ENCODE measurements at places on chromosomes 3 and 15. TPM values are rescaled to one million over a fixed set of nuclear protein-coding genes. Genes with fewer than 3 reads are reported as not detected.

GRCh38 chr3:173395073-173395411 is 2.5 kb upstream of the NLGN1 start:
- DNase-seq: peak; percentile 74

- DNase-seq: peak; percentile 43
Measured at GRCh38 chr3:16494814-16495431, 18.6 kb downstream of the RFTN1 start.

The AHSG gene
- not detected for total RNA-seq

DNA sequence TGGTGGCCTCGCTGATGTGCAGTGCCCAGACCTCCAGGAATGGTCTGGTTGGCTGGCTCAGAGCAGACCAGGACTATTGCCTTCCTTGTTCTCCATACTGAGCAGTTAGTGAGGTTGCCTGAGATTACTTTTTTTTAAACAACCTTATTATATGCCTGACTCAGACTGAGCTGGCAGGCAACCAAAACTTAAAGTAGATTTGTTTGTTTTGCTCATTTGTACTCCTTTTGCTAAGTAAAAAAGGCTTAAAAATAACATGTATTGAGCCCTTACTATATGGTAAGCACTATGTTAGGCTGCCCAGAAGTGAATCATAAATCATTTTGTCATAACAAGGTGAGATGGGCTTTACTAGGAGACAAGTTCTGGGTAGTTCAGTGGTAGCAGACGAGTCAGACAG is 92.4 kb downstream of the GHSR start:
- peak; percentile 82 for DNase-seq

DNA sequence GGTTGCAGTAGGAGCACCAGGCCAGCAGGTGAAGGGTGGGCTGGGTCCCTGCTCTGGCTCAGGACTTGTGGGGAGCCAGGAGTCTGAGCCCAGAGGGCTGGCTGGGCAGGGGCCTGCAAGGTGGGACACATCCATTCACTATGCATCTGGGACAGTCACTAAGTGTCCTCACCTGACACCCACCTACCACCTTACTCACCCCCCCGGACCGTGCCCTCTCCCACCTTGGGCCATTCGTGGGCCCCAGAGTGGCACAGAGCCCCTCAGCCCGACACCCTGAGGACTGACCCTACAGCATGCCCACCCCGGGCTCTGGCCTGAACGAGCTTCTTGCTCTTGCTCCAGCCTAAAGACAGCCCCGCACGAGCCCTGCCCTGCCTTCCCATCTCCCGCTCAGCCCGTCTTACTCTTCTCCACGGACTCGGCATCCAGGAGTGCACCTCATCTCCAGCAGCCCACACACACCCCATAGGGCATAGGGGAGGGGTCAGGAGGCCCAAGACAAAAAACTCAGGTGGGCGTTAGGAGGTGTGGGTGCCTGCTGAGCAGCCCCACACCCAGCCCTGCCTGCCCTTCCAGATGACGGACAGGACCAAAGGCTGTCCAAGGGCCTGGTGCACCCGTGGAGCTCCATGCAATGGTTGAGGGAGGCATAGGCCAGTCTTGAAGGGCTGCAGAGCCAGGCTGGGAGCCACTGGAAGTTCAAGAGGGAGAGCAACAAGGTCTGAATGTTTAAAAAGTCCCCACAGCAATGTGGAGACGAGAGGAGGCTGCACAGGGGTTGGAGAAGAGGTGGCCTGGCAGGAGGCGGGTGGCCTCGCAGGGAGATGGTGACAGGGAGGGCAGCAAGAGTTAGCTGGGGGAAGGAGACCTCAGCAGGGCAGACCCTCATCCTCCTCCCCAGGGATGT is 27.0 kb downstream of the PTH1R start:
- no peak for DNase-seq

DNA sequence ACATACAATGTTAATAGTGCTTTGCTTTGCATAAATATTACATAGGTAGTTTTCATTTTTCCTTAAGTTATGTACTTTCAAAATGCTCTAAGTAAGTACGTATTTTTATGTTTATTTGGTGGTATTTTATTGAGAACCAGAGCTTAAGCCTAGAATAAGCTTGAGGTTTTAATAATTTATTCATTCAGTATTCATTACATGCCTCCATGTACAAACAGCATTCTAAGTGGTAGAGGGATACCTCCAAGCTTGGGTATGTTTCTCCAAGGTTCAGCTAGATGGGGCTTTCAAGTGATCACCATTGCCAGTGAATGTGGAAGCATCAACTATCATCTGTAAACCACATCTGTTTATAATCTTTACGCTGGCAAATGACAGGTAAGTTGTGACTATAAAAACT is 52.3 kb downstream of the PEAK1 start:
- no peak for DNase-seq

DNA sequence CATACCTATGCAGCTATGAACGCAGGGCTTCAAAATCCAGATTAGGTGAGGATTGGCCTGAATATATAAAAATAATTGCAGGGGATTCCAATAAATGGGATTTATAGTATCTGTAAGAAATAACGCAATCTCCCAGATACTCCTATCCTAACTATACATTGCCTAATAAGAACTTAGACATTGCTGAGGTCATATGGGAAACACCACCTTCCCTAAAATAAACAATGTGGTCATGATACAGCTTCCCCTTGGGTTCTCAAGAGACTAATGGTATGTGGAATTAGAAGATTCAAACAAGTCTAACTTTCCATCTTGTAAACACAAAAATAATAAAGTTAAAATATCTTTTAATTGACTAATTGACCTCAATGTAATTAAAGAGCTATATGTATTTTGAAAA is 28.2 kb downstream of the UBE3A start:
- no peak for DNase-seq

GRCh38 chr3:68988740-68989139 is 24.7 kb downstream of the EOGT start:
- no peak for DNase-seq

The CHRM5 gene
- 0.02 TPM for total RNA-seq

The GOLGA8J gene
- 0.40 TPM for total RNA-seq

The ISLR2 gene
- not detected for total RNA-seq

- DNase-seq: no peak
Measured at GRCh38 chr3:152156880-152157279, 111.8 kb upstream of the MBNL1 start.

GRCh38 chr3:73787620-73788019 is 162.9 kb upstream of the PDZRN3 start:
- no peak for DNase-seq

DNA sequence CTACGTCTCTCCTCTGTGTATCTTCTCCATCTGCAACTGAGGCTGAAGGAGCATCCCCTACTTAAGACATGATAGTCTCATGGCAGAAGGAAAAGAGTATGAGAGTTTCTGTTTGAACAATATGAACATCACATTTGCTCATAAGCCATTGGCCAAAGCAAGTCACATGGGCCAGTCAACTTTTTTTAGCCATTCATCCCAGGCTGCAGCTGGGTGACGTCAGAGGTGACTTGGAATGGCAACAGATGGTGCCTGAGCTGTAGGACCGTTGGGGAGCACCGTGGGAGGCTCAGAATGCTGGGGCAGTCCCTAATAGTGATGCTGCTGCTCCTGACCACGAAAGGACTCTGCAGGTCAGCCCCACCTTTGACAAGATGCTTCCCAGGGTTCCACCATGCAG is 58.7 kb downstream of the CRTC3 start:
- DNase-seq: peak; percentile 69

The KNG1 gene
- total RNA-seq: not detected

The SLC2A2 gene
- total RNA-seq: 0.07 TPM

DNA sequence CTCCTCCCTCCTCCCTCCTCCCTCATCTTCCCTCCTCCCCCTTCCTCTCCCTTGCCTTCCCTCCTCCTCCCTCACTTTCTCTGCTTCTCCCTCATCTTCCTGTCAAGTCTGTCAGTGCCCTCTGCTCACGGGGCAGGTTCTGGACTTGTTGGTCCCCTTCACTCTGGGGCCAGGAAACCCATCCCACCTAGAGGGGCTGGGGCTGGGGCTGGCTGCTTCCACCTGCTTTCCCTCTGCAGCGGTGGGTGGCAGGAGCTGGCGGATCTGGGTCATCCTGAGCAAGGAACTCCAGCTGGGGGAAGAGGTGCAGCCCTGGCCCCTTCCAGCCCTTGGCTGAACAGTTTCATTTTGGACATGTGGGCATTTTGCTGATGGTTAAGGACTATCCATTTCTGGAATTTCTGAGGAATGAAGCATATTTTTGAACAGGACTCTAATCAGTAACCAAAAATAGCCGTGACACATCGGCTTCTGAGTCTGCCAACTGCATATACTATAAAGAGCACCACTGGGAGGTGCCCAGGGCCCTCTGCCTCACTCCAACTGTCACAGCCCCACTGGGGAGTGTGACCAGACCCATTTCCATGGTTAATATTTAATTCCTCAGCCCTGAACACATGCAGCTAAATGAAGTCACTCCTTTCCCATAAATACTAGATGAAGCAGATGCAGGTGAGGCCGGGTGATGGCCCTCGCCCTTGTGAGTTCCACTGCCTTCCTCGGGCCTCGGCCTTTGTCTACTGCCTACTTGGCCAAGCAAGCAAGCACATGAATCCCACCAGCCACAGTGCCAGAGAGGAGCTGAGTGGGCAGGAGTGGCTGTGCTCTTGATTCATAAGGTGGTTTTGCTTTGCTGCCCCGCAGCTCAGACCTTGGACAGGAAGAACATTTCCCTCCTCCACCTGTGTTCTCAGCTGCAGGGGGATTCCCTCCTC is 39.8 kb downstream of the CHDH start:
- peak; percentile 82 for DNase-seq

Data from A172 (cell line).